ENCODE measurements at places on chromosomes 16 and 17. TPM values are rescaled to one million over a fixed set of nuclear protein-coding genes. Genes with fewer than 3 reads are reported as not detected.

CHST4 gene
- 0.08 TPM for total RNA-seq

SPATA32 gene
- total RNA-seq, result 0.16 TPM

TMEM132E gene
- total RNA-seq, result not detected

ZSWIM7 gene
- 49.5 TPM for total RNA-seq

NF1 gene
- 18.6 TPM for total RNA-seq

SLC5A11 gene
- total RNA-seq, result 0.24 TPM

All from A549 treated with Mapracorat at 1 μM for 4 hours (cell line).